Stimulated activated CD4-positive, alpha-beta T cell treated with anti-CD3 and anti-CD28 coated beads, Interleukin-1b, Interleukin-23, amount 100 ng/mL, for 24 hours (primary cell): ENCODE measurements at places on chromosomes 1 and 21.

GRCh38 chr1:233641029-233641428, 27.1 kb downstream of the KCNK1 start:
- no peak for DNase-seq

GRCh38 chr21:38699048-38699447, 106.7 kb upstream of the ETS2 start:
- no peak for DNase-seq

DNA sequence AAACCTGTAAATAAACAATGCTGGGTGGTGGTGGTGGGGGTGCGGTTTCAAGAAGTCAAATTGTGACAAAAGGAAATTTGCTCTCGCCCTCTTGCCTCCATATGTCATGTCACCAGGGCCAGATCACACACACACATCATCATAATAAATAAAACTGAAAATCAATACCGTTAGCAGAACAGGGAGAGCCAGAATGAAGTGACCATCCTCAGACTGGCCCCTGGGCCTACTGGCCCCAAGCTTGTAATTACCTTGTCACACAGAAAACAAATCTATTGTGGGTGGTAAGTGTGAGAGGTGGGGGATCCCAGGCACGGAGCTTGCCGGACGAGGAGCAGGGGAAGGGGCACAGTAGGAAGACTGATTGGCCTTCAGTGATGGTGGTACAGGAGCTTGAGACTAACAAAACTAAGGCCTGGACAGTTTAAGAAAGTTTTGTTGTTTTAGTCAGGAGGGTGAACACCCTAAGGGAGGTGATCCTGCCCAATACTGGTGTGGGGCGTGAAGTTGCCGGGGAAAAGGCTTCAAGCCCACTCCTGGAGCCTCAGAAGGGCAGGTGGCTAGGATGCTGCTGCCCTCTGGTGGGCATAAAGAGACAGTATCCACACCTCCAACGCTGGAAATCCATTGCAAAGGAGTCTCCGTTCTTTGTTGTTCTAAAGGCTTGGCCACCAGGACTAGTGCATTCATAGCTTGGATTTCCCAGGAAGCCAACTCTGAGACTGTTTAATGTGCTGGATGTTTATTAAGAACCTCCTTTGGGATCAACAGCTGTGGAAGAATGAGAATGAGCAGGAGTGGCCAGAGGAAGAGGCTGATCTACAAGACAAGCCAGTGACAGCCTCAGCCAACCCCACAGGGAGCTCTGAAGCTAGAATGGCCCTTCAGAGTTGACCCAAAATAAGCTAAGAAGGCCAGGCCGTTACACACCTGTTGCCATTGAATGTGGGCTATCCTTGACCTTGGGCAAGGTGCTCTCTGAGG, 8.1 kb upstream of the C1orf216 start:
- DNase-seq: no peak

GRCh38 chr1:5711079-5711478, 281.1 kb downstream of the NPHP4 start:
- DNase-seq: no peak

DNA sequence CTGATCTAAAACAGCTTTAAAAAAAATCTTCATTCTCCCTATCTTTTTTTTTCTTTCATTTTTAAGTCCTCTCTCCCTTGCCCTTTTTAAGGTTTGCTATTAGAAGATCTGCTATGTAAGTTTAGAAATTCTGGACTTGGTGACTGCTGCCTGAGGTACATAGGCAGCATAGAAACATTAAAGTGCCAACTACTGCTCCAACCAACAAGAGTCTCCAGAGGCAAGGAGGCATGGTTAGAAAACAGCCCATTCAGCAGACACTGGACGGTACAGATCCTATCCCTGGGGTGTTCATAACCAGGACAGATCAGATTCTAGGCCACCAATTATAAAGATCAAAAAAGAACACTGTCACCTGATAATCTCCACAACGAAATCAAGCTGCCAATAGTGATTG, 36.6 kb downstream of the GPR3 start:
- no peak for DNase-seq

DNA sequence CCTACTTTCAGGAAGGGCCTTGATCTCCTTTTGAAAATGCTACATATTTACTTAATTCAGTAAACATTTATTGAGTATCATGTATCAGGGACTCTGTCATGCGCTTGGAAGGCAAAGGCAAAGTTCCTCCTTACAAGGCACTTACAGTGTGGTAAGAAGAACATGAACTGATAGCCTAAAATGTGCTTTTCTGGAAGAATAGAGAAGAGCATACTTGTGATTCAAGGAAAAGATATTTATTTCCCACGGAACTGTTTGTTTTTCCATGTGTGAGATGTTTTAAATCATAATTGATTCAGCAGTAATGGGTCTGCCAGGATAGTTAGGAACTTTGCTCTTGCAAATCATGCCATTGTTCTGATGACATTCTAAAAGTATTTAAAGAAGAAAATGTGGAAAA, 110.1 kb upstream of the ZNHIT6 start:
- no peak for DNase-seq

GRCh38 chr1:110501488-110502132, 17.4 kb downstream of the KCNA10 start:
- DNase-seq: no peak

GRCh38 chr1:238329671-238330070, 438.9 kb upstream of the ZP4 start:
- no peak for DNase-seq

DNA sequence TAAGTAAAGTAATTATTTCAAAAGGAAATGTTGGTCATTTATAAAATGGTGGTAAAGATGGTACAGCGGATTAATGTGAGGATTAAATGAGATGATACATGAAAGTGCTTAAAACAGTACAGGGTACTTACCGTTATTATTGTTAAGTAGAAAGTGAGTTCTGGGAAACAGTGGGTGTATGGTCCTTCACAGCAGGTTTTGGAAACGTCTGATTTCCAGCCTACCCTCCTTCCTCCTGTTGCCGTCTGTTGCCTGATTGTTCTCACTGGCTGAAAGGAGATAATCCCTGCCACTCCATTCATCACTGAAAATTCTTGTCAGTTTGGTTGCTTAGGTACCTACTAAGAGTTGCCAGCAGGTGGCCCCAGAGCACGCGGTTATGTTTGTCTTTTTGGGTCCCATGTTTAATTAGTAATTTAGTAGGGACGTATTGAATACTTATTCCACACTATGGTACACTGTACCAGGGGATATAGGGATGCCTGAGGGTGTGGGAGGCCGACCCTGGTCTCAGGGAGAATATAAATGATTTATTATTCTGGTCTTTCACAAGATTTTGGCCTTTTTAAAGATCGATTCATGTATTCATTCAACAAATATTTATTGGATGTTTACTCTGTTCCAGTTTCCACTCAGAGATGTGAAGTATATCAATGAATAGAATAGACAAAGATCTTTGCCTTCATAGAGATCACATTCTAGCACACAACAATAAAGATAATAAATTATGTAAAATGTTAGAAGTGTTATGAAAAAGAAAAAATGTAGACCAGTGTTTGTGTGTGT, 30.8 kb upstream of the RPTN start:
- DNase-seq: no peak

DNA sequence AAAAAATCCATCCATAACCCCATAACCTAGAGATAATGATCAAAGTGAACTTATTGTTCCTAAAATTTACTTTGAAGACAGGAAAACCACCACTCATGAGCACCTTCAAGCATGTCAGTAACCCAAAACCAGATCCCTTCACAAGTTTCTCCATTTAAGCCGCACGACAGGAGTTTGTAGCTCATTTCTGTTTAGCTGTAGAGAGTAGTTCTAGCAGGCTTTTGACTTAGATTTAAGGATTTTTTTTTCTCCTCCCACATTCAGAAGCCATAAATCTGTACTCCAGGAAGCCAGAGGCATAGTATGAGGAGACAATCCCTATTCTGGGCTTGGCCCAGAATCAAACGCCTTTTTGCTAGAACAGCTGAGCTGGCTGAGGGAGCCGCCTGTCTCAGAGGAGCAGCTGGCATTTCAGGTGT, 25.6 kb downstream of the TOMM20 start:
- no peak for DNase-seq

- DNase-seq: no peak
Measured at GRCh38 chr1:241775021-241775420, 73.0 kb upstream of the EXO1 start.

GRCh38 chr1:179883040-179883744, 1.1 kb downstream of the TOR1AIP1 start:
- DNase-seq: no peak

DNA sequence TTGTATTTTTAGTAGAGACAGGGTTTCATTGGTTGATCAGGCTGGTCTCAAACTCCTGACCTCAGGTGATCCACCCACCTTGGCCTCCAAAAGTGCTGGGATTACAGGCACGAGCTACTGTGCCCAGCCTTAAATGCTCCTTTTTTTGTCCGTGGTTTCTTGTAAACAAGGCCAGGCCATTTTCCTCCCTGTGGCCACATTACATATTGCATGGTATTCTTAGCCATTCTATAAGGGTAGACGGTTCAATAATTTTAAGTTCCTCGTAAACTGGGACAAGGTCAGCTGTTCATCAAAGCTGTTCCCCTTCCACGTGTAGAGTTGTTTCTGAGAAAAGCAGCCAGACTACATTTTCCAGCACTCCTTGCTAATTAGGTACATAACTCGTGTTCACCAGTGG, 10.3 kb upstream of the LUZP1 start:
- no peak for DNase-seq

GRCh38 chr1:28812669-28813468, 899 bp downstream of the OPRD1 start:
- DNase-seq: no peak

- no peak for DNase-seq
Measured at GRCh38 chr1:30171537-30172298, 551.7 kb downstream of the MATN1 start.

DNA sequence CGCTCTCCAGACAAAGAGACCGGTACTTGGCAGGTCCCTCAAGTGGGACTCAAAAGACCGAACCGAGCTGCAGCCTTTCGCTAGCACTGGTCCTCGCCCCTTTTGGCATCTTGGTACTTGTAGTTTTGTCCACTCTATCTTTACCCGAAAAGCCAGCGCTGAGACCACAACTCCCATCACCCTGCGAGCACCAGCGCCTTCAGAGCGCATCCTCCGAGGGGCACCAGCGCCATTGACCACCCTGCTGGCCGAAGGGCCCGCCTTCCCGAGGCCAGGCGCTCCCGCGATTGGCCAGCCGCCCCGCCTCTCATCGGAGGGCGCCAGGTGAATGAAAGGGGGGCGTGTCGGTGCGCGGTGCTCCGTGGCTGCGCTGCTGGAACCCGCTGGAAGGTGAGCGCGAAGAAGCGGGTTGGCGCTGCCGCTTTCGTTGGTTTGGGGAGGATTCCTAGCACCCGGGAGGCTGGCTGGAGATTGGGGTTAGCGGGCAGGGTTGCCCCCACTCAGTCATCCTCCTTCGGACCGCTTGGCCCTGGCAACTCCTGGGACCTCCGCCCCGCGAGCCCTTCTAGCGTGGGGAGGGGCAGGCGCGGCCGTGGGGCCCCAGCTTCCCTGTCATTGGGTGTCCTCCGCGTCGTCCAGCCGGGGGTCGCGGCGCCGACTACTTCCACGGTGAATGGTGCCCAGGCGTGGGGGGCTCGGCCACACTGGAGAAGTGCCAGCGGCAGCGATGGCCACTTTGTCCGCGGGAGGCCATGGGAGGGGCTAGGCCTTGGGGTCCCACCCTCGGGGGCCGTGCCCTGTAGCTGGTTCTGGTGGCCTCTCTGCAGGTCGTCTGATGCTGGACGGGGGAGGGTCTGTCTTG, at the start of gene ZBTB8B:
ZBTB8B (plus strand) TSS at position 357 of the 862 bp plus-strand sequence. CDS start 5,553 bp downstream, outside the sequence.
- DNase-seq: peak; percentile 29

GRCh38 chr1:19650416-19651140, 6.5 kb downstream of the NBL1 start:
- no peak for DNase-seq

DNA sequence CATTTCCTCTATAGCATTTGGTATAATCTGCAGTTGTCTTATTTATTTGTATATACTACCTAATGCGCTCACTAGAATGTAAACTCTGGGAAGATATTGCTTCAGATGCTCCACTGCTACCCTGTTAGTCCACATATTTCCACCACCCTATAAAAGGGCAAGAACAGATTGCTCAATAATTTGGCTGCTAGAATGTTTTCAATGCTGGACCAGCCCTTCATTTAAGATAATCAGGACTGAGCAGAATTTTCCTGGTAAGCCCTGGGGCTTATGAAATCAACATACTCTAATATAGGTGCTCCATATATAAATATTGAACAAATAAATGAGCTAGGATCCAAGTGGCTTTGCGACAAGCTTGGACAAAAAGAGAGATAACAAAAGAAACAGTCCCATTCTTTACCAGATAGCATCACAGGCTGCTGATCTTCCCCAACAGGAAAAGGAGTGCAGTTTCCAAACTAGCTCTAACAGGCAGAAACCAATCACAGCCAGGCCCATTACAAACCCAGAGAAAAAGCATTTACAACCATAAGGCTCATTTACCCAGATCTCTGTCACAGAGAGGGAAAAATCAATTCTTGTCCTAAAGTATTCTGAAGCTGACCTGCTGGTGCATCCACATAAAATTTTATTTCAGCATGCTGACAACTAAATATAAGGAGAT, 8.3 kb downstream of the BCAR3 start:
- DNase-seq: no peak

- DNase-seq: no peak
Measured at GRCh38 chr1:10965546-10966226, 46.8 kb upstream of the TARDBP start.

- DNase-seq: no peak
Measured at GRCh38 chr21:36691555-36692041, 7.3 kb upstream of the SIM2 start.

- no peak for DNase-seq
Measured at GRCh38 chr1:53851571-53852285, 13.6 kb upstream of the NDC1 start.

- no peak for DNase-seq
Measured at GRCh38 chr1:93028542-93028941, 50.5 kb upstream of the MTF2 start.

- DNase-seq: no peak
Measured at GRCh38 chr1:79760531-79760930, 754.0 kb upstream of the ADGRL4 start.

DNA sequence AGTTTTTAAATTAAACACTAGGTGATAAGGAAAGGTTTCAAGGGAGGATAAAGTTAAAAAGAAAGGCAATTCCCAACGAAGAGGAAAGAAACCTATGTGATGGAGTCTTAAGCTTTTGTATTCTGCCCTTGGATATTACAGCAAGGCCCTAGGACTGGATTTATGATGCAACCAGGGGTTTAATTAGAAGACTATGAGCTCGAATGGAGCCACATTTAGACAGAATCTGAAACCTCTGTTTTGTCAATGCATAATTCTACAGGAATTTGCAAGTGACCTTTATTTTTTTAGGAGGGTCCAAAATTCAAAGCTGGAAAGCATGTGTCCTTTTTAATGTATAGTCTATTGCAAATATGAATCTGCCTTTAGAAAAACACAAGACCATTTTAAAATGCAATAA, 37.9 kb downstream of the TGFB2 start:
- no peak for DNase-seq
